Daoy (cell line): ENCODE measurements at places on chromosomes 2 and 18. TPM values are rescaled to one million over a fixed set of nuclear protein-coding genes. Genes with fewer than 3 reads are reported as not detected.

The ASPRV1 gene
- 0.80 and 1.2 TPM in 2 replicates for total RNA-seq

The KIF3C gene
- total RNA-seq = 7.8 and 16.9 TPM in 2 replicates

DNA sequence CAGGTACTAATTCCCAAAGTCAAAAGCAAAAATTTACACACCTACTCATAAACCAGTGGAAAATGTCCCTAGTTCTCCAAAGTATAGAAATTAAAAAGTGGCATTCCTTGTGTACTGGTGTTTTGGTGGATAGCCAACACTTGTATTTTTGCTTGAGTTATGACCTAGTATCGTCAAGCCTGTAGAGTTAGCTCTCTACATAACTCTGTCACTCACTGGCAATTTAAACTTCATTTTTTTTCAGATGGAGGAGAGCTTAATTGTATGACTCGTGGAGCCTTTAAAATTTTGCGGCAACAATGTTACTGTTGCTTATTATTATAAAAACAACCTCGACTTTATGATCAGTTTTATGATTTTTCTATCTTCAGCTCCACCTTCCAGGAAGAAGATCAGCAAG is 58.7 kb downstream of the ITGB6 start:
- no peak for DNase-seq

DNA sequence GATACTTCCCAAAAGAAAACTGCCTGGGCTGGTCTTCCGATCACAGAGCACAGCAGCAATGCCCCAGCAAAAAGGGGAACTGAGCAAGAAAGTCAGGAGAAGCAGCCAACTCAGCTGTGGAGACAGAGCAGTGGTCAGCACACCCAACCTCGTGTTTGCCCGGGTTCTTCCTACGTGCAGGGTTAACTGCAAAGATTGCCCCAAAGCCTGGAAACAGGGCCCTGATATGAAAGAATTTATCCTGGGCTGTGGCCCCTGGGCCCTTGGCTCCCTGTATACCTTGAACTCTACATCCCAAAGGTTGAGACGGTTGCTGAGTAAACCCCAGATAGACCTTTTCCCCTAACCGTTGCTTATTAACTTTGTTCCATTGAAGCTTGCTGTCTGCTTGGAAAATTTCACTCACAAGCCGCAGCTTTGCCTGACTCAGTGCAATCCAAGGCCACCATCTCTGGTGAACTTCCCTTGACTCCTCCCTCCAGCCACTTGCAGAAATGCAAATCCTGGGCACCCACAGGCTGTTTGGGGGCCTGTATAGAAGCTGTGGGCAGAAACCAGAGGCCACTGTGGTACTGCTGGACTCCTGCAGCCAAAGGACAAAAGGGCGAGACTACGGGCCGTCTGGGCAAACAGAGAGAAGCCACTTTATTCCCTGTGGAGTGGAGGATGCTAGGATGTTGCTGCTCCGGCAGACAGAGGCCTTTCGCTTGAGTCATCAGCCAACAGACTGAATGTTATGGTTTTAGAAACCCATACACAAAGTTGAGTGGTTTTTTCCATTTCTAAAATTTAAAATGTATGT is 18.2 kb downstream of the NRP2 start:
- peak; percentile 85 for DNase-seq

DNA sequence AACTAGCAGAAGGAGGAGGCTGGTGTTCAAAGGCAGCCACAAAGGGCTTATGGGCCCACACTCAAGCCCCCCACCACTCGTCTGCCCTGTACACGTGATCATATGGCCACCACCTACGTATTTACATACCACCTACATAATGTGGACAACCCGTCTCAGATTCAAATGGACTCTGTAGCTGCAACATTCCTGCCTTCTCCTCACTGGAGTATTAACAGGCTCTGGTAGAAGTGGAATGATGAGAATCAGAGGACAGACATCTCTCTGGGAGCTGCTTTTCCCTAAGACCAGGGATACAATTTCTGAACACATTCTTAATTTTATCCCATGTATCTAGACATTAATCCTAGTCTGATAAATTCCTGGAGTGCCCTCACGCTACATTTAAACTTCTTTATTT is 9.5 kb upstream of the CETN1 start:
- DNase-seq = no peak

- peak; percentile 32 for DNase-seq
These were observed 64.7 kb upstream of the RASGRP3 start for GRCh38 chr2:33411765-33412164.

DNA sequence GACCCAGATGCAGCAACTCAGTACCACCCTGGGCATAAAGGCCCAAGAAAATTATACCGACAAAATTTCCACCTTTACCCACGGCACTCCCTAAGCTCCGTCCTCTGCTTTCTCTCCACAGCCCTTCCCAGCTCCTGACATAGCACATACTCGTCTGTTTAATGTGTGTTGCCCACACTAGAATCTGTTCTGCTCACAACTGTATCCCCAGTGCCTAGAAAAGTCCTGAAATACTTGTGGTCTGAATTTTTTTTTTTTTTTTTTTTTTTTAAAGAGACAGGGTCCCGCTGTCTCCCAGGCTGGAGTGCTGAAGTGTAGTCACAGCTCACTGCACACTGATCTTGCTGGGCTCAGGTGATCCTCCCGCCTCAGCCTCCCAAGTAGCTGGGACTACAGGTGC is 62.3 kb downstream of the ADCY3 start:
- DNase-seq = no peak

DNA sequence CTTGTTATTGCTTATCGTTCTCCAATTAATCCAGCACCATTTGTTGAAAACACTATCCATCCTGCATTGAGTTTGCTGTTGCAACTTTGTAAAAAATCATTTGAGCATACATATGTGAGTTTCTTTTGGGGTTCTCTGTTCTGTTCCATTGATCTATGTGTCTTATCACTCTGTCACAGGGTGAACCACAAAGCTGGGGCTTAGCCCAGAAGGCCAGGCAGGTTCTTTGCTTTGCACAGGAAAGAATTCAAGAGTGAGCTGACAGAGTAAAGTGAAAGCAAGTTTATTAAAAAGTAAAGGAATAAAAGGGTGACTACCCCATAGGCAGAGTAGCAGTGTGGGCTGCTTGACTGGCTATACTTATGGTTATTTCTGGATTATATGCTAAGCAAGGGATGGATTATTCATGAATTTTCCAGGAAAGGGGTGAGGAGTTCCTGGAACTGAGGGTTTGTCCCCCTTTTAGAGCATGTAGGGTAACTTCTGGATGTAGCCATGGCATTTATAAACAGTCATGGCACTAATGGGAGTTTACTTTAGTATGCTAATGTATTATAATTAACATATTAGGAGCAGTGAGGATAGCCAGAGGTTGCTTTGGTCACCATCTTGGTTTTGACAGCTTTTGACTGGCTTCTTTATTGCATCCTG is 46.8 kb downstream of the RNF138 start:
- no peak for DNase-seq

The RGPD5 gene
- total RNA-seq = 5.7 and 10.2 TPM in 2 replicates

- DNase-seq = no peak
These were observed 271.8 kb downstream of the SUCLG1 start for GRCh38 chr2:84187258-84187657.

The SERPINE2 gene
- 18.0 and 21.0 TPM in 2 replicates for total RNA-seq

- no peak for DNase-seq
These were observed 43.6 kb upstream of the ZNF804A start for GRCh38 chr2:184554736-184555135.

DNA sequence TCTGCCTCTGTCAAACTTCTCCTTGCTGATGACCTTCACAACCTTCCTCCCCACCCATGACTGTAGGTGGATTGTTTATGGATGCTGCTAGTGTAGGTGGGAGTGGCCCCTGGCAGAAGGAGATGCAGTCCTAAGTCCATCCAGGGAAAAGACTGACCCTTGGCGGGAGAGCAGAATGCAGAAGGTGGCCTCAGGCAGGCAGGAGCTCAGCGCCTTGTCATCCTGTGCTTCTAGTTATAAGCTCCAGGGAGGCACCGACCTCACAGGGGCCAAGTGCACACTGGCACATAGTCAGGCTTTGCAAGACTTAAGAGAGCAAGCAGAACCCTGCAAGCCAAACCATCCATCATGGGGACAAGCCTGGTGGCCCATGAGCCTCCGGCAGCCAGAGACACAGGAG is 74.4 kb downstream of the CAPN13 start:
- DNase-seq = no peak

GRCh38 chr2:25308599-25308998 is 33.1 kb downstream of the DNMT3A start:
- DNase-seq = no peak

The TP53I3 gene
- 17.6 and 21.4 TPM in 2 replicates for total RNA-seq

DNA sequence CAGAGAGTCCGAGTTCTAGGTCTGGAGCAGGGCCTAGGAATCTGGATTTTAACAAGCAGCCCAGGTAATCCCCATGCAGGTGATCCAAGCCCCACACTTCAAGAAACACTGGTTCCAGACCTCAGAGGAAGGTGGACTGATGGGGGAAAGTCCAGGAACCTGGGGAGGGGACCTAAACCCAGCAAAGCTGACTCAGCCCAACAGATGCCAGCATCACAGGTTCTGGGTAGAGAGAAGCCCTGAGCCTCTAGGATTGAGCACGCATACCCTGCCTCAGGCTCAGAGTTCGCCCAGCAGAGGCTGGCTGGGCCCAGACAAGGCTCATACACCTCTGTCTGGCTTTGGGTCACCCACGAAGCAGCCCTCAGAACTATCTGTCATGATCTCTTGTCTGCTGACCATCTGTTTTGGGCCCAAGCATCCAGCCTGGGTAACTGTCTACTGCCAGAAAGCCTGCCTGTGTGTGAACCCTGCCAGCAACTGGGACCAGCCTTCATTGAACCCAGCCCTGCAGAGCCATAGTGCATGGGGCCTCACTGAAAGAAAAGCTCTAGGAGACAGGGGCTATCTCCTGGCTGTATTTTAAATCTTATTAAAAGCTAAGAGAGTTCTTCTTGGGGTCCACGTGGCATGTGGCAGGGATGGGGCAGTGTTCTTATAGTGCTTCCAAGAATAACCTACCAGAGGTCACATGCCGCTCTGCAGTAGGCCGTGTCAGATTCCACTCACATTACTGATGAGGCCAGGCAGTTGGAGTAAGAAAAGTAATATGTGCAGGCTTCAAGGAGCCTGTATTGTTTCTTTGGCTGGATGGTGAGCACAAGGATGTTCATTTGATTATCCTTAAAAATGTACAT is 7.4 kb downstream of the TMEM127 start:
- DNase-seq = no peak

The TMEM18 gene
- 30.9 and 83.3 TPM in 2 replicates for total RNA-seq

DNA sequence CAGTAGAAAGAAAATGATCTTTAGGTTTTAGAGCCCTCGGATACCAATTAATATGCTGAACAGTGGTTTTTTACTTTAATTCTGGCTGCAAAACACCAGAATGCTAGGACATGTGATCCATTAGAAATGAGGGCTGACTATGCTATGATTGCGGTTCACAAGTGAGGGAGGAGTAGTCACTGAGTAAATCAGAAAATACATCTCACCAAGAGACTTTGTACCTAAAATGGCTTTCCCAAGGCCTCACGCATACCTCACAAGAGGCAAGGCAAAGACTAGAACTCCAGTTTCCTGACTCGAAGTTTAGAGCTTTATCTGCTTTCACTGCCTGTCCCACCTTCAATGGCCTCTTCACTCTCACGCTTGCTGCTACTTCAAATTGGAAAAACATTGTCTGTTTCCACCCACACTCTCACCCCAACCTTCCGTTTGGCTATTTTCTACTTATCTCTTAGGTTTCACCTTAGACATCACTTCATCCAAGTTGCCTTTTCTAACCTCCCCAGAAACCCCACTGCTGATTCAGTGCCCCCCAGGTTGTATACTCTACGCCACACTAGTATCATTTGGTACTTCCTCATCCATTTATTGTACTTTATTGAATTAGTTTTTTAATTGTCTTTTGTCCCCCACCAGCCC is 5.1 kb upstream of the MBD2 start:
- DNase-seq = no peak

DNA sequence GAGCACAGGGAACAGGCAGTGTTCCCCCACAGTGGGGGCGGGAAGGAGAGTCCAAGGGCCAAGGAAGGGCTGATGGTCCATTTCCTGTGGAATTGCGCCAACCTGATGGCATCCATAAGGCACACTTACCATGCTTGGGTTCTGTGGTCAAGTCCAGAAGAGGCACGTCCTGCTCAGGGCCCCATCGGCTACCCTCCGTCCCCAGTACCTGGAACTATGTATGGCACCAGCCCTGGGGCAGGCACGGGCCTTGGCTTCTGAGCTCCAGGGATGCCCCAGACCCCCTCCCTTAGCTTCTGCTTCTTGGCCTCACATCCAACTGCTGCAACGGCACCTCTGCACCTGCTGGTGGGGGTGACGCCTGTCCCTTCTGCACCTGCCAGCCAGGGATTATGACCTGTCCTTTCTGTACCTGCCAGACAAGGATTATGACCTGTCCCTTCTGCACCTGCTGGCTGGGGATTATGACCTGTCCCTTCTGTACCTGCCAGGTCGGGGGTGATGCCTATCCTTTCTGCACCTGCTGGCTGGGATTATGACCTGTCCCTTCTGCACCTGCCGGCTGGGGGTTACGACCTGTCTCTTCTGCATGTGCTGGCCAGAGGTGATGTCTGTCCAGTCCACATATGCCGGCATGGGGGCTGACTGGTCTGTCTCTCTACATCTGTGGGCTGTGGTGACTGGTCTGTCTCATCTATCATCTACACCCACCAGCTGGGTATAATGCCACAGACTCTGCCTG is 45.4 kb upstream of the SNTG2 start:
- DNase-seq = no peak

The GPR148 gene
- not detected in 2 replicates for total RNA-seq

The CYTIP gene
- total RNA-seq = 3.1 and 5.9 TPM in 2 replicates

DNA sequence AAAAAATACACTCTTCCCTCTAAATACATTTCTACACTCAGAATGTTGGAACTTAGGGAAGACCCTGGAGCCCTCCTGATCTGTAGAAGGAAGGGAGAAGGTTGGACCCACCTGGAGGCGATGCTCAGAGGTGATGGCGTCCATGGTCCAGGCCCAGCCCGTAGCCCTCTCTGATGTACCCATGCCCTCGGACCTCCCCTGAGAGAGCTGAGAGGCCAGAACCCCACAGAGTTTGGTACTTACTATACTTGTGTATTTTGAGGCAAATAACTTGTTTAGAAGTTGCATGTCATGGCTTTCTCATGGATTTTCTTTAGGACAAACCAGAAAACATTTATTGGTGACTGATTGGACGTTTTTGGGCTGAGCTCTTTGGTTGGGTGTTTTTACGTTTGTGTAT is 10.5 kb downstream of the CTDP1 start:
- no peak for DNase-seq

DNA sequence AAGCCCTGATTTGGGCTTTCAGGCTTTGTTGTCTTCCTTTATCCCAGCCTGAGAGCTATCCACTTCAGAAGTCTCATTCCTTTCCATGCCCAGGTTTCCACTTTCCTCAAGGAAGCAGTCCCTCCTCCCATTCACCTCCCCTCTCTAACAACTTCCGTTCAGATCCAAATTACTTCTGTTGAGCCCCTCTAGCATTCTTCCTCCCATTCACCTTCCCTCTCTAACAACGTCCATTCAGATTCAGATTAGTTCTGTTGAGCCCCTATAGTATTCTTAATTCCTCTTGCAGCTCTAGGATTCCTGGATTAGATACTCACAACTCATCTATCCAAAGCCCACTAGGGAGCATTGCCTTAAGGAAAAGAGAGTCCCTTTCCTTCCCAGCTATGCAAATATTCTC is 216.8 kb downstream of the RAD51AP2 start:
- DNase-seq = no peak

The TANC1 gene
- total RNA-seq = 13.7 and 19.3 TPM in 2 replicates

GRCh38 chr2:45885171-45885621 is 233.7 kb downstream of the PRKCE start:
- DNase-seq = no peak

- no peak for DNase-seq
These were observed 14.6 kb upstream of the ACTR2 start for GRCh38 chr2:65213035-65213434.

GRCh38 chr2:164066095-164066494 is 330.3 kb upstream of the FIGN start:
- DNase-seq = no peak

The WDR12 gene
- 110 and 112 TPM in 2 replicates for total RNA-seq

GRCh38 chr18:80191264-80191663 is 56.0 kb downstream of the PARD6G start:
- no peak for DNase-seq

The FBXO11 gene
- total RNA-seq = 16.4 and 48.1 TPM in 2 replicates
